Naive thymus-derived CD4-positive, alpha-beta T cell (primary cell): ENCODE measurements at places on chromosomes 5 and 9. TPM values are rescaled to one million over a fixed set of nuclear protein-coding genes. Genes with fewer than 3 reads are reported as not detected.

IFNA21 gene
- total RNA-seq: not detected in 2 replicates

MLANA gene
- not detected for total RNA-seq

GRCh38 chr5:139760066-139761056, 35.2 kb upstream of the PSD2 start:
- DNase-seq: no peak

DNA sequence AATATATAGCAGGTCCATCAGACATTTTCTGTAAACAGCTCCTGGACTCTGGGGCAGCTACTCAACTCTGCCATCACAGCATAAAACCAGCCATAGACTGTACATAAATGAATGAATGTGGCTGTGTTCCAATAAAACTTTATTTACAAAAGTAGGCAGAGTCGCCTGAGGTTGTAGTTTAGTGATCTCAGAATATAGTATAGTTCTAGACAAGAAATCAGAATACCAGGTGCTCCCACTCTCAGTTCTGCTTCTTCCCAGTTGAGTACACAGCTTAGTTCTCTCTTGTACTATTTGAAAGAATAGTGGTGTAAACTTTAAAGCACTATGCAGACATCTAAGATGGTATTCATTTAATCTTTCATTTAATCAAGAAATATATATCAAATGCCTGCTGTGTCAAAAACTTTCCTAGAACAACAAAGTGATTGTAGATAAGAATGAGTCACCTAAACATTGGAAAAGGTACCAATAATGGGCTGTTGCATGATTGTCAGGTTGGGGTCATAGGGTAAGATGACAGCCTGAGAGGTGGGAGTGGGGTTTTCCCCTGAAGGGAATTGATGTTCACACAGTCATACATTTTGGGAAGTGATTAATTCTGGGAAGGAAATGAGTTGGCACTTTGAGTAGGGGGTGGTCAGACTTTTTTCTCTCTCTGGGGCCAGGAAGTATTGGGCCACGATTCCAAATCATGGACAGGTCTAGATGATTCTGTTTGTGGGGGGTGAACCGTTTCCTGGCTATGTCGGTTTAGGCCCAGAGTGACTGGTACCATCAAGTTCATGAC, 37.0 kb downstream of the TNFSF8 start:
- no peak for DNase-seq

DNA sequence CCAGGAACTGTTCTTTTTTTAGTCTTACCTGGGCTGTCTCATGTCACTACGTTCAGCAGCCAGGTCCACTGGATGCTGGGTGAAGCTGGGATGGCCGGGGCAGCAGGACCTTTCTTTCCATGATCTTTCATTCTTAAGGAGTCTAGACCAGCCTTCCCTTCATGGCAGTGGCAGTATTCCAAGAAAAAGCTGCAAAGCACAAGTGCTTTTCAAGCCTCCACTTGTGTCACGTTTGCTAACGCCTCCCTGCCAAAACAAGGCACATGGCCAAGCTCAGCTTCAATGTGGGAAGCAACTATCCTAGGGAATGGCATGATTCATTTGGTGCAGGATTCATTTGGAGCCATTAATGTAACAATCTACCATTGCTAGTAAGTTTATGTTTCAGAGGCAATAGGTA, 94.8 kb downstream of the RCL1 start:
- no peak for DNase-seq

DNA sequence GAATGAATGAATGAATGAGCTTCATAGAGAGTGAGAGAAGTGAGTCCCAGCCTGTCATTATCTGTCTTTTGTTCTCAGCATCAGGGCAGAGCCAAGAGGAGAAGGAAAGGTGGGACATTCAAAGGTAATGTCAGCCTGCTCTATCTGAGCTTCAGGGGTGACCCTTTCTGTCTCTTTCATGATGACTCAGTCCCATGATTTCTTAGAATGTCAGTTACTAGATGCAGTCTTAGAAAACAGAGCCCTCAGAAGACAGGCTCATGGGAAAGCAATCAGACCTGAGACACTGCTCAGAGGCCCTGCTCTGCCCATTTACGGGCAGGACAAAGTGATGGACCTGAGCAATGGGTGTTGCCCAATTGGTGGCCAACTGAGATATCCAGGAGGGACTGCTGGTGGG, 1.1 kb downstream of the SPATA31D1 start:
- no peak for DNase-seq

DNA sequence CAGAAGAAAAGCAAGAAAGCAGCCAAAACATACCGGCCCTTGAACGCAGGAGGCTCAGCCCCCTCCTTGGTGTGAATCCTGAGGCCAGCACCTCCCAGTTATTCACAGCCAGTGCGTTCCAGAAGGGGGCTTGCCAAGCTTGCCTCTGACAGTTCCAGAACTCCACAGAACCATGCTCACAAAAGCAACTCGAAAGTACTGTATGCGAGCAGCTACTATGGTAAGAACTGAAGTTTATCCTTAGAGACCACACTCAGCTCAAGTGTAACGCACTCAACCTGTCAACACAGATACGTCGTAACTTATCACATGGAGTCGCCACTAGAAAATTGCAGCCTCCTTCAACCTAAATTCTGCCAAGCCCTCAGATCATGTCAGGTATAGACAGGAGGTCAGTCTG, 1.4 kb downstream of the UBAC1 start:
- DNase-seq: no peak

- DNase-seq: no peak
These were observed 4.8 kb upstream of the TEX10 start for GRCh38 chr9:100357501-100357900.

DNA sequence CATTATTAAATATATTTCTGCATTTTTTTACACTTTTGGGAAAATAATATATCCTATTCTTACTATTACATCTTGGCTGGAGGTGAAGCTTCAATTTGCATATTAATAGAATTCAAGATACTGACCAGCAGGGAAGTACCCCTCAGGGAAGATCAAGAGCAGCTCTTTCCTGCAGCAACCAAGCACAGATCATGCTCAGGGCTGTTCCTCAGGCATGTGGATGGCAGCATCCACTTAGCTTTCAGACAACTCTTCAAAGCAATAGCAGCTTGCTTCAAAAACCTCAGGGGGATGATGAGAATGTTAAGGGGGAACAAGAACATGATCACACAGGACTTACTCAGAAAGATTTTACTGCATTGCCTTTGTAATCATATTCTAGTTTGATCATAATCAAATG, 731.8 kb downstream of the SEMA5A start:
- DNase-seq: no peak

QSOX2 gene
- total RNA-seq: 11.9 TPM

- DNase-seq: no peak
These were observed 88.9 kb upstream of the TBCA start for GRCh38 chr5:77864997-77865396.

DNA sequence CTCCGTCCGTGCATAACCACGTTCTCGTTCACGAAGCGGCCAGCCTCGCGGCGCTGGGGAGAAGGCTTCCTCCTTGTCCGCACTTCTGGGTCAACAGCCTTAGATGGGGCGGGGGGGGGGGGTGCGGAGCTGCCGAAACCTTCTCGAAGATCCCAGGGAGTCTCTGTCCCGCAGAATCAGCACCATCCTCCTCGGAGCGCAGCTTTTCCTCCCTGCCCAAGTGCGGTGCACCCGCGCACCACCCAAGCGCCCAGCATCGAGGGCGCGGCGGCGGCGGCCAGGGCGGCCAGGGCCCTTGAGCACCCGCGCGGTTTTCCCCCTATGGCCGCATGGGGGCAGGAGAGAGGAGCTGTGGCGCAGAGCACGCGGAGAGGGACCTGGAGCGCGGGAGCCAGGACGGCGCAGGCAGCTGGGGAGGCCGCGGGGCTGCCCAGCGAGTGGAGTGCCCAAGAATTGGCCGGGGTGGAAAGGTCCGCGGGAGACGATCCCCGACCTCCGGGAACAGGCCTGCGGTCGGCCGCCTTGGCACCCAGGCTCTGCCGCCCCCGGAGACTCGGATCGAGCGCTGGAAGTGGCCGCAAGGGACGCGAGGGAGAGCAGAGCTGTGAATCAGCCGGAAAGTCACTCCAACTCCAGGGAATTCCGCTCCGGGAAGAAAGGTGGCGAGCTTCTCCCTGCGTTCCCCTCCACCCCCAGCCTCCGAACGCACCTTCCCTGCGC, 43.1 kb downstream of the TMEM174 start:
- DNase-seq: peak; percentile 54

DNA sequence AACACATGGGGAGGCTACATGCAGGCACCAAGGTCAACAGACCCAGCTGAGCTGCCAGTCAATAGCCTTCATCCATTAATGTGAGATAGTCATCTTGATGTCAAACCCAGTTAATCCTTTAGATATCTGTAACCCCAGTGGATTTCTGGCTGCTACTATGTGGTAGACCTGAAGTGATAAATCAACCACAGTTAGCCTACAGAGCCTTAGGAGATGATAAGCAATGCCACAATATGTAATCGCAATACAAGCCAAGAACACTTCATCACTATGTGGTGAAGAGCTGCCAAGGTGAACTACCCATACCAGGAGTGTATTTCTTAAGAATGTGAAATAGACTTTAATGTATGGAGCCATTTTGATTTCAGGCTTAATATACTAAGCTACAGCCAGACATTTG, 1175.5 kb downstream of the DTWD2 start:
- no peak for DNase-seq

PCDHB3 gene
- not detected for total RNA-seq

DNA sequence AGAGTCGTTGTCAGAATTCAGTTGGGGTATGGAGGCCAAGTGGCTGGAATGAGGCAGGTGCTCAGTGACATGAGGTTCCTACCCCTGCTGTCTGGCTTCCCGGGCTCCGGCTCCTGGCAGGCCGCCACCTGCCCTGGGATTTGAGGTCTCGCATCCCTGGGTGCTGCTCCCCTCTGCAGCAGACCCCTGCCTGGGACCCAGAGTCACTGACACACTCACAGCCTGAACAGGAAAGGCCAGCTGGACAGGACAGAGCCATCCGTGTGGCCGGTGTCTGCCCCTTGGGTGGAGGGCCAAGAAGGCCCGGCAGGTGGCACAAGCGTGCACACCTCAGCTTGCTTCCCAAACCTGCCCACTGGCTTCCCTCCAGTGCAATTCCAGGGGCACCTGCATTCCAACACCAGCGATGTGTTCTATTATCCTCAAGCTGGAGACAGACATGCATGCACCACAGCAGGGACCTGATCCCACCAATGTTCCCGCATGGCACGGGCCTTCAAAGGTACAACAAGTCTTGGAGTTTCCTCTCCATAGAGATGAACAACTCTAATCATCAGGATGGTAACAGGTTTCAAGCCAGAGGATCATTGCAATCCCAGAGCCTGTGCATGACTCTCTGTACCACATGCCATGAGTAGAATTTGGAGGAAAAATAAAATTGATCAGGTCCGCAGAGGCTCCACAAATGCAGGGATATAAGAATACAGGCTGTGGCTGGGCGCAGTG, 45.6 kb upstream of the RNF130 start:
- DNase-seq: no peak

GRCh38 chr9:6428940-6429889, 16.2 kb downstream of the UHRF2 start:
- DNase-seq: no peak

DNA sequence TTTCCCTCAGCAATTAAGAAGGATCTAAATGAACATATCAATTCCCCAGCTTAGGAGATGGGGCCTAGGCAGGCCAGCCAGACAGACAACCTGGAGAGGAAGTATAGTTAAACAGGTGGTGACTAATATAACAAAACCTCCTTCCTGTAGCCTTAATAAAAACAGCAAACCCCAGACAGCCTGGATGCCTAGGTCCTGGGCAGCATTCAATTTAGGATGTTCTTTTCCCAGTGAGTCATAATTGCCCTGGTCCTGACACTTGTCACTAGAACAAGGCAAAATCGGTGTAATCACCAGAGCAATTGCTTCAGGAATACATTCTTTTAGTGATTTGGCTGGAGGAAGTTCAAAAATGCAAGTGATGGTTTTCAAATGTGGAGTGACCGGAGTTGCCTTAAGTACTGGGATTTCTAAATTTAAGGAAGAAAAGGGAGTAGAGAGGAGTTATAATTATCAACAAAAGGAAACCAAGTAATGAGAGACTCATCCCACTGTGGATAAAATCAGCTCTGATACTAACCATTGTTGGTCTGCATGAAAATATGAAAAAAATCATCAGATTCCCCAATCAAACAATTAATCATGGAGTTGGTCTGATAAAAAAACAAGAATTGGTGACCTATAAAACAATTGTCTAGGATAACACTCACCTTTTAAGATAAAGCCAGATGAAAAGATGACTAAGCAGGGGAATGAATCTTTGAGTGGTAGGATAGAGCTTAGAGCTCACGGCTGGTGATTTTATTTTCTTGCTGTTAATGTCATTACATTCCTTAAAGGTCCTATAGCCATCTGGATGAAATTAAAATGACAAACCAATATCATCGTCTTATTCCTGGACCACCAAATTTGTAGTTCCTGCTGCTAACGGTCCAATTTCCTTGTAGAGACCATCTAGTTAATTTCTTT, 39.0 kb upstream of the TARS1 start:
- no peak for DNase-seq

ZNF367 gene
- 3.8 TPM for total RNA-seq

BBLN gene
- total RNA-seq: 44.2 TPM

DNA sequence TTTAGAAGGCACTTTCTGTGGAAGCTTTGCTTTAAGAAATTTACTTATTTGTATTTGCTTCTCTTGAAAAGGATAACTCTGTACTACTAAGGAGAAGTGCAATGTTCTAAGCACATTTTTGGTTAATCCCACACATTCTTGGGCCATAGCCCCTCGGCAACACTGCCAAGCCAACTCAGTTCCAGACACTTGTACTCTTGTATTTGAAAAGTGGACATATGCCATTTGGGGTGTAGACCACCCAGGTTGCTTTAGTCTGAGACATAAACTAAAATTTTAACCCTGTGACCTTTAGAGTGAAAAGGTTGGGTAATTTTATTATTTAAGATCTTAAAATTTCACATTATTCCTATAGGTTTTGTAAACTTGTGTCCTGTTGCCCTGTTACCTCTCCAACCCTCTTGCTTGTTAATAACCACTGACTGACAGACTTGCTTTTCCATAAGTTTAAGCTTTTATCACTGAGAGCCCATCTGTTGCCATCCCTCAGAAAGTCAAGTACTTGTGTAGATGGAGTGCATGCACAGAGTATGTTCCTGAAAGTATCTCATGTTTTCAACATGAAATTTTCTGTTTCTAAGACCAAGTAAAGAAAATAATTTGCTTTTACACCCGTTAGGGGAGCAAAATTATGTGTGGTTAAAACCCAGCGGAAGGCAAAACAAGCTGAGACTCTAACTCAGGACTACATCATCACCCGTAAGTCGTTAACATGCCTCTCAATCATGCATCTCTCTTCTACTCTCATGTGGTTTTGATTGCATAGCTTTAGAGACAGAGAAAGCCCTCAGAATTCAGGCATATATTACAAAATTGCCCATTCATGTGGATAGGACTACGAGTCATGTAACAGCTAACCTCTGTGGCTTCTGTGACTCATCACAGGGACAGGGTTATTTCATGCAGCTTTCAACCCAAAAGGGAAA, 117.3 kb downstream of the GDNF start:
- no peak for DNase-seq
